A549 treated with CORT108297 at 1 μM for 4 hours (cell line): ENCODE measurements at places on chromosomes 2 and 18. TPM values are rescaled to one million over a fixed set of nuclear protein-coding genes. Genes with fewer than 3 reads are reported as not detected.

The FKBP7 gene
- total RNA-seq, result 5.9 to 13.5 TPM (median 9.8 TPM) in 5 replicates

The CCDC68 gene
- total RNA-seq, result 2.6 to 4.4 TPM (median 3.8 TPM) in 5 replicates

The CYS1 gene
- total RNA-seq, result 0.81 to 1.8 TPM (median 1.3 TPM) in 5 replicates

The FAM237A gene
- not detected in 5 replicates for total RNA-seq

The POTEJ gene
- total RNA-seq, result not detected in 5 replicates

The LYPD1 gene
- 14.0 to 21.5 TPM (median 15.8 TPM) in 5 replicates for total RNA-seq

The DTNA gene
- 0.14 to 0.29 TPM (median 0.23 TPM) in 5 replicates for total RNA-seq

The RAB27B gene
- total RNA-seq, result 10.4 to 14.7 TPM (median 12.6 TPM) in 5 replicates

The TRAK2 gene
- total RNA-seq, result 10.5 to 15.3 TPM (median 13.1 TPM) in 5 replicates

The COX7A2L gene
- total RNA-seq, result 151 to 181 TPM (median 154 TPM) in 5 replicates

The MLPH gene
- 251 to 312 TPM (median 290 TPM) in 5 replicates for total RNA-seq

The NEURL3 gene
- total RNA-seq, result 0.96 to 2.2 TPM (median 1.4 TPM) in 5 replicates

The SCN3A gene
- total RNA-seq, result 0.01 TPM in 2 of 5 replicates, not detected in the others

The AQP12A gene
- not detected in 5 replicates for total RNA-seq

The ALLC gene
- total RNA-seq, result 0.06 to 0.13 TPM (median 0.12 TPM) in 4 of 5 replicates, not detected in the other

The RBM44 gene
- 0.12 to 0.24 TPM (median 0.17 TPM) in 5 replicates for total RNA-seq

The MOGAT1 gene
- not detected in 5 replicates for total RNA-seq
